ENCODE measurements at places on chromosomes 6 and 20.

DNA sequence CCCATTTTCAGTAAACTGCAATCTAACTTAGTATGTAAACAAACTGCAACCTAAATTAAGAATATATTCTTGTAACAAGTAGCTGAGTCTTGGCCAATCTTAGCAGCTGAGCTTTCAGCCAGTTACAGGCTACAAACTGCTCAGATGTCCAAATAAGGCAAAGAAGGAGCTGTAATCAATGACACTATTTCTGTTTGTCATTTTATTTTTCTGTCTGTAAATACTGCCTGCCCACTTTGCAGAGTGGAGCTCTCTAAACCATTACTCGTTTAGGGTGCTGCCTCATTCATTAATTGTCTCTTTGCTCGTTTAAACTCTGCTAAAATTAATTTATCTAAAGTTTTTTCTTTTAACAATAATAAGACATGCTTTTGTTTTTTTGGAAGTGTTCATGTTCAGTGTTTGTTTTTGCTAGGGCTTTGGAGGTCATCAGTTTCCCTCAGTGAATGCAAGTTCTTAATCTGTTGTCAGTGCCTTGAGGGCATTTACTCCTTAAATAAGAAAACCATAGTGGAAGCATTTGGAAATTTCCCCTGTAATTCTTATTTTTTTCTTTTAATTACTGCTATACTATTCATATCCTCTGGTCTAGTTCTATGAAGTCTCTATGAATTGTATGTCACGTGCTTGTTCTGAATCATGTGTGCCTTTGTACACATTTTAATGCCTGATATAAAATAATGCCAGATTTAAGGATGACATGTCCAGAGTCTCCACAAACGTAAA lies 3.6 kb upstream of the PRL start:
- no peak for DNase-seq

- DNase-seq: no peak
These were observed 266.5 kb upstream of the QKI start for GRCh38 chr6:163147994-163148393.

DNA sequence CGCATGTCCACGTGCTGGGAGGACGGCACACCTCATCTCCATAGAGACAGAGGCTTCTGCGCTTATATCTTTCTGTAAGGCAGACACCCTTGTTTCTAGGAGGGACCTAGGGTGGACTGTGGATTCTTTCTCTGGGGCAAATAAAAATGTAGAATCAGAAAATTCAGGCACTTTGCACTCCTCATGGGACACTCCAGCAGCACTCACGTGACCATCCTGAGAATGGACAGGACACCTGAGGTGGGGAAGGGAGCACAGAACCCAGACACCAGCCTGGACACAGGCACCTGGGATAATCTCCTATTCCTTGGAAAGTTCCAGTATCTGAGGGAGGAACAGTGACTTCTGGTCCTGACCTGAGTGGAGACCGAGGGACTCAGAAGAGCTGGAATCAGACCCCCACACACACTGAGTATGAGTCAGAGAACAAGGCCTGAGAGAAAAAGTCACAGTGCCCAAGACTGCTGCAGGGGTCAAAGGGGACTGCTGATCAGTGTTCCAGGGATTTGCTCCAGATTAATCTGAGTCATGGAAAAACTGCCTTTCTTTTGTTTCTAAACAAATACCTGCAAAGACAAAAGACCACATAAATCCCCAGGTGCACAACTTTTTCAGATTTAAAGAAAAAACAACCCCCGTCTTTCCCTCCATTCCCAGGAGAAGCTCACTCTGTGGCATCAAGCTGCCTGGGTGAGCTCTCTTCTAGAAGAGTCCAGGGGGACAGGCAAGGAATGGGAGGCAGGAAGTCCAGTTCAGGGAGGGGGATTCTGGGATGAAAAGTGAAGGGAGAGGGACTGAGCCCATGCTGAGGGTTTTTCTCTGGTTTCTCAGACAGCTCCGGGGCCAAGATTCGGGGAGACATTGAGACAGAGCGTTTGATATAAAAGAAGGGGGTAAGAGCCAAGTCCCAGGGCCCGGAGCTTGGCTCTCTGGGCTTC lies 35.6 kb upstream of the MICB start:
- DNase-seq: no peak

GRCh38 chr6:54288474-54288873 lies 19.8 kb upstream of the TINAG start:
- no peak for DNase-seq

DNA sequence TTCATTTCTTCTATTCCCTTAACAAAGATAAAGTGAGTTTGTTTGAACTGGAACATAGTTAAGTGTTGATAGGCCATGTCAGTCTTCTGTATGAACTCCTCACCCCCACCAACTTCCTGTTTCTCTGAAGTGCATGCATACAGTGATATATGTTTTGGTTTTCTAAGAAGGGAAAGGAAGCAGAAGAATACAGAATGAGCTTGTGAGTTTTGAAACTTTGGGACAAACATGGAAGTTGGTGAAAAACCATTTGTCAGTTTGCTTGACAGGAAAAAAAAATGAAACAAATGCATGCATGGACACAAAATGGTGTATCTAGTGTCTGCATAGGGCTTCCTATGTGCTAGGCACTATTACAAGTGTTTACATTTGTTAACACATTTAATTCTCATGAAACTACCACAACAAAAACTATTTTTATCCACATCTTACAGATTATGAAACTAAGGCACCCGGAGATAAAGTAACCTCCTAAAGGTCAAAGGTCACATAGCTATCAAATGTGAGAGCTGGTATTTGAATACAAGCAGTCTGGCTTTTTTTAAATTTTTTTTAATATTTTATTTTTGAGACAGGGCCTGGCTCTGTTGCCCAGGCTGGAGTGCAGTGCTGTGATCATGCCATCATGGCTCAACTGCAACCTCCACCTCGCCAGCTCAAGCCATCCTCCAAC lies 105.9 kb downstream of the ADGRB3 start:
- DNase-seq: no peak
